ENCODE measurements at places on chromosomes 4 and X. TPM values are rescaled to one million over a fixed set of nuclear protein-coding genes. Genes with fewer than 3 reads are reported as not detected.

Gene NHS
- total RNA-seq: 2.4 TPM

Gene SOWAHD
- not detected for total RNA-seq

Gene HMX1
- total RNA-seq: not detected

Gene MAGT1
- 84.0 TPM for total RNA-seq

Gene TRPC3
- not detected for total RNA-seq

Gene NUDT6
- total RNA-seq: 37.7 TPM

Gene ATP1B4
- not detected for total RNA-seq

Gene STOX2
- total RNA-seq: 12.2 TPM

Gene EMCN
- not detected for total RNA-seq

Gene GJB1
- total RNA-seq: not detected

Gene NPNT
- 4.4 TPM for total RNA-seq

Gene MTCP1
- 19.2 TPM for total RNA-seq

Gene STBD1
- total RNA-seq: 1.2 TPM

Gene TSR2
- total RNA-seq: 45.3 TPM

Gene TEX28
- not detected for total RNA-seq

Gene ANK2
- 8.3 TPM for total RNA-seq

Gene EPGN
- total RNA-seq: not detected

Gene FATE1
- total RNA-seq: not detected

Gene ZNF157
- total RNA-seq: not detected

Gene GATB
- 41.2 TPM for total RNA-seq

Gene BEX5
- total RNA-seq: 0.78 TPM

Gene CFP
- not detected for total RNA-seq

Gene RGS12
- 27.0 TPM for total RNA-seq

Gene GPR34
- not detected for total RNA-seq

Gene AFF2
- total RNA-seq: 2.0 TPM

Gene FAM47E
- not detected for total RNA-seq

Gene CT83
- total RNA-seq: not detected

Gene SHROOM4
- total RNA-seq: 3.3 TPM

Gene PRSS12
- not detected for total RNA-seq

Gene ANTXR2
- 8.3 TPM for total RNA-seq

Gene PDCL2
- total RNA-seq: not detected

Gene TMEM184C
- 32.2 TPM for total RNA-seq

Gene MMRN1
- not detected for total RNA-seq

Gene F8A2
- not detected for total RNA-seq

Gene ADH1A
- not detected for total RNA-seq

Gene CYTL1
- total RNA-seq: not detected

Gene HPGD
- 10.5 TPM for total RNA-seq

Gene ASMT
- total RNA-seq: not detected

Gene MAGED2
- 282 TPM for total RNA-seq

Gene LARP7
- total RNA-seq: 14.2 TPM

Gene CT45A10
- total RNA-seq: not detected

Gene NAA11
- not detected for total RNA-seq

Gene PPP1R2C
- not detected for total RNA-seq

Gene BANK1
- 0.90 TPM for total RNA-seq

Gene MAGEA2B
- not detected for total RNA-seq
